ENCODE measurements at places on chromosomes 5 and 9.

- no peak for DNase-seq
These were observed 166.3 kb downstream of the DOCK2 start for GRCh38 chr5:169803077-169803981.

DNA sequence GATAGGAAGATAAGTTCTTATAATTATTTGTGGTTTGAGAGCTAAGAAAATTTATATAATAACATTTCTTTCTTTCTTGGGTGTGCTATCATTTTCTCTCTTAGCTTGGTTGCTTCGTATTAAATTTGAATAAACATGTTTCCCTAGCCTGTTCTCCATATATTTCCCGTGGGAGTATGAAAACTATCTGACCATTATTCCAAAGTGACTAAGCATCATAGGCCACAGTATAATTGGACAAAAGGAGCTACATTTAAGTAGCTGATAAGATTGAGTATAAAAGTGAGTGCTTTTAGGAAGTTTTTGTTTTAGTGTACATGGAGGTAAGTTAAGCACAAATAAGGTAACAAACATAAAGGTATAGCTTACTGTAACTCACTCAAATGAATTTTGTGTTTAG lies 8.4 kb upstream of the OSMR start:
- DNase-seq = no peak

DNA sequence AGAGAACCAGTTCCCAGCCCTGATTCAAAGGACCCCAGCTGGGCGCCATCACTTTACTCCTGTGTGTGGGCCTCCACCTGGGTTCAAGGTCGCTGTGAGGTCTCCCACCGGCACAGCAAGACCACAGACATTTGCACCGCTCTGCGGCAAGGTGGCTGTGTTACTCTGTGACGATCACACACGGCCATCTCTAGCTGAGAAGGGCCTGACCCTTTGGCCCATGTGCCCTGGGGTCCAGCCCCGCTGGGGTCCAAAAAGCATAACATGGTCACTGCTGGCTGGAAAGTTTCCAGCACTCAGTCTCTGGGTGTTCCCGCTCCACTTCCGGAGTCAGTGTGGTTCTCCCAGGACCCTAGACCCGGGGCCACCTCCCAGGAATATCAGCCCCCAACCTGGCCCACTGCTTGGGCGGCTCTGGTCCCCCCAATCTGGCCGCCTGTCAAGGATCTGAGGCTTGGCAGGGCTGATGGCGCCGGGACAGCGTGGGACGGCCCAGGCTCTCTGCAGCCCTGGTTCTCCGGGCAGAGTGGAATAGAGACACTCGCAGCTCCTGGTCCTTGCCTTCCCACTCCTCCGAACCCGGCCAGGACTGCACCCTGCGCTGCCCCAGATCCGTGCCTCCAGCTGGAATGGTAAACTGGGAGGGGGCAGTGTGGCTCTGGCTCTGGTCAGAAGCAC lies 3.9 kb upstream of the LMX1B start:
- DNase-seq = no peak

DNA sequence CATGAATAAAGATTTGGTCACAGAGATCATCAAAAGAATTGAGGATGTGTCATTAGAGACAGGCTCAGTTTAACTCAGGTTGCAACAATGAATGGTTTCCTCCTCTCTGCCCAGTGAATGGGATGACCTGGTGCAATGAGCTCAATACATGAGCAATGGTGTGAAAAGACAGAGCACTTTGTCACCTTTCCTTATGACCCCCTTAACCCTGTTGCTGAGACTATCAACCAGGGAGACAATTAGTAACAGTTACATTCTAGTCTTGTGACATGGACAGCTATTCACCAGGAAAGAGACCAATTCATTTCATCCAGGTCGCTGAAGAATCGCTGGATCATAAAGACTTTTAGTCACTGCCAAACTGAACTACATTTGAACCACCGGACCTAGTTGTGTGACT lies 19.9 kb upstream of the CDH6 start:
- no peak for DNase-seq

- DNase-seq = no peak
These were observed 9.3 kb downstream of the UGT3A2 start for GRCh38 chr5:36057386-36057785.

GRCh38 chr5:172505403-172505759 lies 51.1 kb upstream of the SH3PXD2B start:
- no peak for DNase-seq

DNA sequence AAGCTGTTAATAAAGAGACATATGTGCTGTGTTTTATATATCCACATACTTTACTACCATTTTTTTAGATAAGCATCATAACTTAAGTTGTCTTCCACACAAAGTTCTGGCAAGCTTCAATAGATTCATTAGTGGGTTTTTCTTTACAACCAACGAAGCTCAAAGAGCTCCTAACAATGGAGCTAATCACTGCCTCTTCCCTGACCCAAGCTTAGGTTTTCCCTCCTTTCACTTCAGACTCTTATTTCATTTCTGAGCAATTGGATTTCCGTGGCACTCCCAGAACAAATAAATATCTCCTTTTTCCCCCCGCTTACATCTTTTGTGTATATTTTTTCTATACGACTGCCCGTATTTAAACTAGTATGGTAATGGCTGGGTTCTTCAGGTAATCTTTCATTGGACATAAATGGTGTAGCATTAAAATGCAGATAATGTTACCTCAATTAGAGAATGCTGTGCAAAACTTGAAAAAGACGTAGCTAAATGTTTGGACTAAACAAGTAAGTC lies 275.5 kb upstream of the TMEM161B start:
- DNase-seq = no peak

DNA sequence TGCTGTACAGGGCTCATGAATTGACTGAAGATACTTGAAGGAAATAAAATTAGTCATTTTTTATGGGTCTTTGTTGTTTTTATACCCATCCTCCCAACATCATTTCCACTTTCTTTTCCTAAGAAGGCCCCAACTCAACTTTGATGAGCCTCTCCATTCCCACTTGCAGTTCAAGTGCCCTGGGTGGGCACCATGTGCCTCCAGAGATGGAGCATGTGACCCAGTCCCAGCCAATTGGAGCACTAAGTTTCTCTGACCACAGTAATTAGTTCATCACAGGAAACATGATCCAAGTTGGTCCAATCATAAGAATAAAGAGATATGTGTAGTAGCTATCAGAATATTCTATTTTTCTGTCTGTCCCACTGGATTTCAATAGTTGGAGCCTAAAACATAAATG lies 46.9 kb downstream of the HTR4 start:
- DNase-seq = no peak

DNA sequence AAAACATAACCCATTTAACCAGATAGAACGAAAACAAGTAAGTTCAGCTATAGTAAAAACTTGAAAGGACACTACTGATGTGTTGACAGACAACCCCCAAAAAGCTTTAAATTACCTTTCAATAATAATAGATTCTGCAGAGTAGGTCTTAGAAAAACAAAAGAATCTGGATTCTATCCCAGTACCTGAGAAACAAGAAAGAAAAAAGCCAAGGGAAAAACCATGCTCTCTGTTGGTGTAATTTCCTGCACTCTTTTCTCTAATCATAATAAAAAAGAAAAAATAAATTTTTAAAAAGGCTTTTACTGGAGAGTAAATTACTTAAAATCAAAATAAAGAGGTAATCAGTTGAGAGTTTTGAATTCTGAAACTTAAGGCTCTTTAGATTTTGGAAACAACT lies 1090.4 kb downstream of the PTPRD start:
- DNase-seq = no peak

DNA sequence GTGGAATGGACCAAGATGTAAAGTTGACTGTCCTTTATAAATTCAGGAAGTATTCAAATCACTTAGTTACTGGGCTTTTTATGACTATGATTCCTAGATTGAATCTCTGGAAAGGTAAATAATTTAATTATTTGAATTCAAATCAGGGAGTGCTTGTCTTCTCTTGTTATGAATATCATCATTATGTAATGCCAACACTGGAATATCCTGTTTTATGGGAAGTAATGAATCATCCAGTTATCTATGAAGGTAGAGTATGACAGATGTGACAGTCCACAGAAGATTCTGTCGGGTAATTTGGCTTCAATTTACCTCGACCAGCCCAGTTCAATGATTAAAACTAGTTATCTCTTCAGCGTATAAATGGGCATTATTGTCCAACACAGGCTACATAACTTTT lies 141.0 kb upstream of the NUDT12 start:
- no peak for DNase-seq

DNA sequence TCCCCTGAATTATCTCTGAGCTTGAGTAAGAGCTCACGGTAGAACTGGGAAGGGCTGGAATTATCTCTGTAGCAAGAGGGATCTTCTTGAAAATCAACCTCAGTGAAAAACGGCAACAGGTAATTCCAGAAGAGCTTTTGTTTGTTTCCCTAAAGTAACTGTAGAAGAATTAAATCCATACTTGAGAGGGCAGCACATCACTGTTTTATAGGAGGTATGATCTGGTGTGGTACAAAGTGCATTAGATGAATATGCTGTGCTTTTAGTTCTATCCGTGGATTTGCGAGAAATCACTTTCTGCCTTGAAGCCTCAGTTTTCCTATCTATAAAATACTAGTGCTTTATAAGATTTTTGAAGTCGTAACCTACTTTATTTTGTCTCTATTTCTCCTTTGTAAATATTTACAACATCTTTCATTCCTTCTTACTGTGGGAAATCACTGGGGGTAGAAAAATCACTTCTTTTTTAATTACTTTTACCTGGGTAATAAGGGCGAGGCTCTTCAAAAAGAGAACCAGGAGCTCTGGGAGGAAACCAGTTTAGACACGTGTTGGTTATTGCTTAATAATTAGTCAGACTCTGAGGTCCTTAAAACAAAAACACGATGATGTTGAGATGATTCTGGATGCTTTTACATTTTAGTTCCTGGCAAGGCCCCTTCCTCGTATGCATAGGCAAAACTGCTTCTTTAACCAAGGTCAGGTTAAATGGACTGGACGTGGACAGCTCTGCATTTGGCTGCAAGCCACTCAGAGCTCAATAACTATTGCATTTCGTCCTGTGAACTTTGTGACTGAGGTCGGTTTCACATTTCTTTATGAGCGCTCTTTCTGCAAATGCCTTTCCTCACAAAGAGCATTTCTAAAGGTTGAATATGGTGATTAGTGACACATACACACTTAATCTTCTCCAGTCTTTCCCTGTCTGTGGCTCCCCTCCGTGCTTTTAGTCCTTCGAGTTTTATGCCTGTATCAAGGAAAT lies 376.1 kb downstream of the BRINP1 start:
- no peak for DNase-seq

DNA sequence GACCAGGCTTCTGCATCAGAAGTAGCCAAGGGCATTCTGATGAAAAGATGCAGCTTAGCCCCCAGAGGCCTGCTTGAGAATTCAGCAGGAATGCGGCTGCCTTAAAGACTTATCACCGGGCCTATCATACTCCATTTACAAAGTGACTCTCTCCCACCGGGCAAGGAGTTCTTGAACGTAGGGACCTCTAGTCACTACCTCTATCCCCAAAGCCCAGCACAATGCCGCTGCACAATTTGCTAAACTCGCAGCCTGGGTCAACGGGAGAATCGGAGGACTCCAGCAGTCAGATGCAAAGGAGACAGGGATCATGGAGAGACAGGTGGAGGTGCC lies 661 bp downstream of the PDCL start:
- DNase-seq = no peak

GRCh38 chr5:144328980-144329379 lies 158.3 kb downstream of the KCTD16 start:
- DNase-seq = no peak

GRCh38 chr9:6506571-6506970 lies 93.6 kb downstream of the UHRF2 start:
- DNase-seq = no peak

DNA sequence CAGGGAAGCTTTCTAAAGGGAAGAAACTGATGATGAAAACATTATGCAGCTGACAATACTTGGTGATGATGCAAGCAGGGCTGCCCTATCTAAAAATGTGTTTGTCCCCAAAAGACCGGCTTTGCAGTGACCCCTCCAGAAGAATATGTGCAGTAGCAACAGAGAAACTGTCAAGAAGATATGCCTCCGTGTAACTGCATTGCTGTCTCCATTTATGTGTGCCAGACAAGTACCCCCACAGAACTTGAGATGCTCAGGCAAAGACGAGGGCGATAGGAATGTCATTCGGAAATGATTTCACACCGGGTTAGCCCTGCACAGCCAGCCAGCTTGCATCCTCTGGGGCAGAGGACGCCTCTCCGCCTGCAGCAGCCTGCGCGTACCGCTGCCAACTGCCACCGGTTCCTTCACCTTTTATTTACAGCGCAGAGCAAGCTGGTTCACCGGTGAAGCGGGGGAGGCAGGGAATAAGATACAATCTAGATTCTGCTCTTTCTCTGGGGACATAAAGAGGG lies 2.0 kb downstream of the GABBR2 start:
- no peak for DNase-seq

- no peak for DNase-seq
These were observed 5.5 kb downstream of the NOL6 start for GRCh38 chr9:33468215-33468730.

Measured in stimulated activated CD8-positive, alpha-beta memory T cell treated with anti-CD3 and anti-CD28 coated beads, Interleukin-2, amount 100 ng/mL, for 1 hour (primary cell).